ENCODE measurements at places on chromosomes 16 and 17. TPM values are rescaled to one million over a fixed set of nuclear protein-coding genes. Genes with fewer than 3 reads are reported as not detected.

The YPEL3 gene
- total RNA-seq: 29.1 TPM

The BICDL2 gene
- 0.31 TPM for total RNA-seq

The DNASE1L2 gene
- total RNA-seq: 7.5 TPM

The CALB2 gene
- 17.8 TPM for total RNA-seq

The CCL2 gene
- total RNA-seq: 0.94 TPM

The SOX8 gene
- total RNA-seq: 28.5 TPM
